Pericardium fibroblast (primary cell): ENCODE measurements at places on chromosomes 3 and 15. TPM values are rescaled to one million over a fixed set of nuclear protein-coding genes. Genes with fewer than 3 reads are reported as not detected.

Gene C3orf80
- not detected in 2 replicates for total RNA-seq

Gene ZNF860
- 0.26 and 0.35 TPM in 2 replicates for total RNA-seq

Gene CCR5
- not detected in 2 replicates for total RNA-seq

Gene GOLGA8Q
- total RNA-seq: not detected in 2 replicates

Gene IRAK2
- 1.5 and 2.0 TPM in 2 replicates for total RNA-seq

Gene LTF
- total RNA-seq: not detected in 2 replicates

Gene CD86
- total RNA-seq: not detected in 2 replicates

Gene SI
- total RNA-seq: not detected in 2 replicates

Gene ERICH6
- total RNA-seq: not detected in 2 replicates

Gene SH2D7
- total RNA-seq: not detected in 2 replicates

Gene SCAMP5
- total RNA-seq: 0.58 and 0.68 TPM in 2 replicates

Gene TTLL3
- total RNA-seq: 19.8 and 20.2 TPM in 2 replicates

Gene DAG1
- 36.0 and 128 TPM in 2 replicates for total RNA-seq

Gene PSMD2
- total RNA-seq: 270 and 297 TPM in 2 replicates

Gene GRM2
- total RNA-seq: under 0.01 and 0.43 TPM in 2 replicates

Gene SH3BP5
- total RNA-seq: 30.6 and 64.9 TPM in 2 replicates

Gene SIDT1
- total RNA-seq: not detected in 2 replicates

Gene ROBO2
- 0.23 and 0.34 TPM in 2 replicates for total RNA-seq

Gene PPARG
- total RNA-seq: 16.6 and 44.0 TPM in 2 replicates

Gene SUCNR1
- total RNA-seq: not detected in 2 replicates

Gene ZIC1
- 0.43 TPM in 1 of 2 replicates, not detected in the other for total RNA-seq

Gene PLSCR5
- not detected in 2 replicates for total RNA-seq

Gene OR4M2
- total RNA-seq: not detected in 2 replicates
